OCI-LY7 (cell line): ENCODE measurements at places on chromosomes 5 and 9. TPM values are rescaled to one million over a fixed set of nuclear protein-coding genes. Genes with fewer than 3 reads are reported as not detected.

The CCNO gene
- 2.3 and 3.3 TPM in 2 replicates for total RNA-seq

The CLINT1 gene
- 120 and 135 TPM in 2 replicates for total RNA-seq

The RAD23B gene
- total RNA-seq, result 120 and 141 TPM in 2 replicates

The RNF208 gene
- 4.4 and 5.5 TPM in 2 replicates for total RNA-seq

The PCDHB8 gene
- not detected in 2 replicates for total RNA-seq

The TICAM2 gene
- total RNA-seq, result 0.65 and 0.87 TPM in 2 replicates

The STPG3 gene
- 1.7 and 2.7 TPM in 2 replicates for total RNA-seq

The GABRA6 gene
- total RNA-seq, result not detected in 2 replicates

The CCL27 gene
- 0.42 and 0.68 TPM in 2 replicates for total RNA-seq

The OBP2B gene
- not detected in 2 replicates for total RNA-seq

The TRIM36 gene
- not detected in 2 replicates for total RNA-seq

The ORM1 gene
- total RNA-seq, result not detected in 2 replicates

The FCN1 gene
- total RNA-seq, result 0.30 and 0.42 TPM in 2 replicates

The OMD gene
- total RNA-seq, result not detected in 2 replicates

The GARIN3 gene
- not detected in 2 replicates for total RNA-seq
